ENCODE measurements at places on chromosomes 1 and 21.

DNA sequence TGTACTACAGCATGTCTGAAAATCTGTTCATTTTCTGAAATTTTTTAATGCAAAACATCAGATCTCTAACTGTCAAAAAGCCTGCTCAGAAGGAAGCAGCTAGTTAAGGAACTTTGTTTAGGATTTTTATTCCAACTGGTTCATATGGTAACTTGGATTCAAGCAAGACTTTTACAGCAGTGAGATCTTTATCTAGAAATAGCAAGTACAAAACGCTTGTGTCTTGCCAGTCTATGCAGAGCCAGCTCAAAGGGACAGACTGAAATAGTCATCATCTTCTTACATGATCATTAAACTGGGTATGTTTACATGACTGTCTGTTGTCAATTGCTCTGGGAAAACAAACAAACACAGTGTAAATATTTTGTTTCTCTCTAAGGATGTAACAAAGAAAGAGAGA is 37.6 kb downstream of the DDAH1 start:
- DNase-seq = no peak

- DNase-seq = no peak
Measured at GRCh38 chr1:214008791-214009422, 21.1 kb downstream of the PROX1 start.

- no peak for DNase-seq
Measured at GRCh38 chr1:30106125-30106524, 617.3 kb downstream of the MATN1 start.

DNA sequence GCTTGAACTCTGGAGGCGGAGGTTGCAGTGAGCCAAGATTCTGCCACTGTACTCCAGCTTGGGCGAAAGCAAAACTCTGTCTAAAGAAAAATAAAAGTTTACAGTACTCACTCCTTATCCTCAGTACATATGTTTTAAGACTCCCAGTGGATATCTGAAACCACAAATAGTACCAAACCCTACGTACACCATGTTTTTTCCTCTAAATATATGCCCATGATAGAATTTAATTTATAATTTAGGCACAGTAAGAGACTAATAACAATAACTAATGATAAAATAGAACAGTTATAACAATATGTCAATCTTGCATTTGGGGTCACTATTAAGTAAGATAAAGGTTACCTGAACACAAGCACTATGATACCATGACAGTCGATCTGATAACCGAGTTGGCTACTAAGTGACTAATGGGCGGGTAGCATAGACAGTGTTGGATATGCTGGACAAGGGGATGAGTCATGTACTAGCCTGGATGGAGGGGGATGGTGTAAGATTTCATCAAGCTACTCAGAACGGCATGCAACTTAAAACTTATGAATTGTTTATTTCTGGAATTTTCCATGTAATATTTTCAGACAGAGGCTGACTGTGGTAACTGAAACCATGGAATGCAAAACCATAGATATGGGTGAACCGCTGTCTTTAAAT is 43.7 kb downstream of the ST7L start:
- DNase-seq = no peak

GRCh38 chr1:181135437-181135731 is 46.9 kb downstream of the IER5 start:
- DNase-seq = no peak

All from GM12891 (cell line).